Spinal cord (tissue), 10 donors: ENCODE measurements at places on chromosomes 3 and 15. TPM values are rescaled to one million over a fixed set of nuclear protein-coding genes. Genes with fewer than 3 reads are reported as not detected.

DNA sequence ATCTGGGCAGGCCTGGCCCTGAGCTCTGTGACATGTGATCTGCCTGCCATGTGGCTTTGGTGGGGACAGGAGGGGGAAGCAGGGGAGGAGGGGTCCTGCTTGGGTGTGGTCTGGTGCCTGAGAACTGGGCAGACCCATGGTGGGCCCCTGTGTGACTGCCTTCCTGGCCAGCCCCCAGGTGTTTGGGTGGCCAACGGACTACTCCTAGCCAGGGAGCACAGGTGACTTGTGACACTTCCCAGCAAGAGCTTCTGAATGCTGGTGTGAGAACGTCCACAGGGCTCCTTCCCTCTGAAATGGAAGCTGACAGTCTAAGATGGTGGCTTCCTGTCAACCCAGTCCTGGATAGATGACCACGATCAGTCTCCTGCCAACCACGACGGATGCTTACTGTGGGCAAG is 136.1 kb upstream of the MEF2A start:
- H3K4me3 ChIP-seq = no peak overlapping the region
- no peaks in the 10 kb centered on the region for H3K36me3 ChIP-seq
- peaks cover 29% of the 10 kb centered on the region for H3K4me1 ChIP-seq
- no peak for DNase-seq
- H3K27me3 ChIP-seq = no peaks in the 10 kb centered on the region
- H3K27ac ChIP-seq = no peak overlapping the region

DNA sequence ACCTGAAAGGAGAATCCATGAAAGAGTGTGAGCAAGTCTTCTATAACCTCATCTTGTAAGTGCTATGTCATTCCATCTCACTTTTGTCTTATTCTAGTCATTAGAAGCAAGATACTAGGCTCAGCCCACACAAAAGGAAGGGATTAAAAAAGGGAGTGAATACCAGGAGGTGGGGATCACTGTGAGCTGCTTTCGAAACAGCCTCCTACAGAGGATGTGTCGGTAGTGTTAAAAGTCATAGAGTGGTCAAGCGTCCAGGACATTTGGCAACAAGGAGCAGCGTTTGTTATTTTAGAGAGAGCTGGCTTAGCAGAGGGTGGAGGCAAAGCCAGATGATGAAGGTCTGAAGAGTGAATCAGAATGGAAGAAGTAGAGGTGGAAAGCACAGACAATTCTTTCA is 11.7 kb upstream of the ZNF148 start:
- no peaks in the 10 kb centered on the region for H3K36me3 ChIP-seq
- H3K4me3 ChIP-seq = no peak overlapping the region
- DNase-seq = no peak
- H3K4me1 ChIP-seq = no peaks in the 10 kb centered on the region
- H3K27ac ChIP-seq = no peak overlapping the region
- H3K27me3 ChIP-seq = no peaks in the 10 kb centered on the region

DNA sequence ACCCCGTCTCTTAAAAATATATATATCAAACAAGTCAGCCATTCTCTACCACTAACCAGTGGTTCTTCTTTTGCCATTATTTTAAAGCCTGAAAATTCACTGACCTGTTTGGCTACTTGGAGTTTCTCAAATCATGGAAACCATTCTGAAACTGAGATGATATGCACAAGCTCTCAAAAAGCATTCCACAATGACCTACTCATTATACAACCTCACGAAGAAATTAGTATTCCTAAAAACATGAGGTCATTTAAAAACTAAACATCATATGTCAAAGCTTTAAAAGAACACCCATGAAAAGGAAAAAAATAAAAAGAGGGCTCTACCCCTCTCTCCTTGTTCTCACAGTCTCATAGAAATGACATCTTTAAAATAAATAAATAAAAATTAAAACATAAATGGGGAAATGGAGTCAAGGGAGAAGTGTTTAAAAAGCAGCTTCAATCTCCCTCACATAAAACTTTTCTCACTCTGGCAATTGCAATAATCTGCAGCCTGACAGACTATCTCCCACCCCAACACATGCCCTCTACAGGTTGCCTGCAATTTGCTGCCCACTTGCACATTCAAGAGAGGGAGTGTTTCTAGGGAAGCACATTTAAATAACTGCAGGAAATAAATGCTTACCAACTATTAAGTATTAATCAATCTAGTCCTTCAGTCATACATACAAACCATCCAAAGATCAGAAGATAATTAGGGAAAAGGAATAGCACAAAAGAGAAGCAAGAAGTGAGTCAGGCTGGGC is 73.3 kb downstream of the TRANK1 start:
- no peaks in the 10 kb centered on the region for H3K4me1 ChIP-seq
- no peak overlapping the region for H3K4me3 ChIP-seq
- H3K27me3 ChIP-seq = no peaks in the 10 kb centered on the region
- no peak overlapping the region for H3K27ac ChIP-seq
- DNase-seq = no peak

DNA sequence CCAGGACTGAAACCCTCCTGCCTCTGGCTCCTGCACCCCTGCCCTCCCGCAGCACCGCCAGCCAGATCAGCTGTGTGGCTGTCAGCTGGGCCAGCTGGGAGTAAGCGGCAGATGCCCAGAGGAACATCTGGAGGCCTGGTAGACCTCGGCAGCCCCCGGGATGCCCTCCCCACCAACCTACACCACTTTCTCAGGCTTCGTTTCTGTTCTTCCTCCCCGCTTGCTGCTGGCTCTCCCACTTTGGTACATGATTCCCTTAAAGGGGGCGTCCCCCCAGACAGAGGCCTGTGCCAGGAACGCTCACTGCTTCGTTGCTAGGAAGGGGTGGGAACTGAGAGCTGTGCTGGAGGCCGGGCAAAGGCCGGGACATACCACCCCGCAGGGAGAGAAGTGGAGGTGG is 91.4 kb upstream of the RPL32 start:
- no peak overlapping the region for H3K4me3 ChIP-seq
- no peaks in the 10 kb centered on the region for H3K27me3 ChIP-seq
- DNase-seq = no peak
- H3K27ac ChIP-seq = no peak overlapping the region
- peaks cover 87% of the 10 kb centered on the region for H3K36me3 ChIP-seq
- peaks cover 60% of the 10 kb centered on the region for H3K4me1 ChIP-seq

- no peak for DNase-seq
- no peaks in the 10 kb centered on the region for H3K27me3 ChIP-seq
- H3K4me1 ChIP-seq = no peaks in the 10 kb centered on the region
These were observed 15.0 kb upstream of the C15orf61 start for GRCh38 chr15:67505675-67506572.

GRCh38 chr15:52225230-52225629 is 34.0 kb upstream of the GNB5 start:
- H3K4me3 ChIP-seq = no peak overlapping the region
- no peak for DNase-seq
- no peaks in the 10 kb centered on the region for H3K4me1 ChIP-seq
- H3K27ac ChIP-seq = no peak overlapping the region

DNA sequence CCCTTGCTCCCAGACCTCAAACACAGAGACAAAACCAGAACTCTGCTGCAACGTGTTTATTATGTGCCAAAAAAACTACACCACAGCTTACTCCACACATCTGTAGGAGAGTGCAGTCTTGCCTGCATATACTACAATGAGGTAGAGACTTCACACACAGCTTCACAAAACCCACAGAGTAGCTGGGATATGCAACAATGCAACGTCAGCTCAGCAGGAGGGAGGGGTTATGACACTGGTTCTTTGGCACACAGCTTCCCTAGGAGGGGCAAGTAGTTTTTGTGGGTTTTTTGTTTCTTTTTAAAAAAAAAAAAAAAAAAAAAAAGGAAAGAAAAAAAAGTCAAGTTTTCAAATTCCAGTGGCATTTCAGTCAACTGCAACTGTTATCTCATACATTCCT is 2.9 kb upstream of the RPS17 start:
- no peak overlapping the region for H3K27ac ChIP-seq
- DNase-seq = no peak
- peaks cover 12% of the 10 kb centered on the region for H3K36me3 ChIP-seq
- H3K4me3 ChIP-seq = no peak overlapping the region

GRCh38 chr3:34016925-34017587 is 218.6 kb downstream of the PDCD6IP start:
- no peaks in the 10 kb centered on the region for H3K27me3 ChIP-seq
- H3K36me3 ChIP-seq = no peaks in the 10 kb centered on the region
- no peak for DNase-seq

DNA sequence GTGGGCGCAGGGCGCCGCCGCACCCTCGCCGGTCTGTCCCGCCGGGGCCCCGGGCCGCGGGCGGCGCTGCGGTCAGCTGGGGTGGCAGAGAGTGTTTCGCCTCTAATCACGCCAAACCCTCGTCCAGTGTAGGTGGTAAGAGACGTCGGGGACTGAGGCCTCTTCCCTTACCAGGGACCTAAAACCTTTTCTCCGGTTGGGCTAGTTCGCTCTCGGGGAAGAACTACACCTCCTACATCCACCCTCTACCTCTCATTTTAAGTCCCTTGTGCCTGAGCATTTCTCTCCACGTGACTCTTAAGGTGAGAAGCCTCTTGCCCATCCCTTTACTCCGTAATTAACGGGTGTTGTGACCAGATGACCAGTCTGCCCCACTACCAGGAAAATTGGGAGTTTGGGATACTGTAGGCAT is 520 bp downstream of the TMEM42 start:
- H3K36me3 ChIP-seq = peaks cover 10% of the 10 kb centered on the region
- no peak for DNase-seq

- peak overlapping the region; percentile 87 for H3K27ac ChIP-seq
- DNase-seq = no peak
- H3K4me1 ChIP-seq = peaks cover 59% of the 10 kb centered on the region
- no peaks in the 10 kb centered on the region for H3K27me3 ChIP-seq
These were observed 25.8 kb downstream of the ANP32A start for GRCh38 chr15:68794863-68795262.

DNA sequence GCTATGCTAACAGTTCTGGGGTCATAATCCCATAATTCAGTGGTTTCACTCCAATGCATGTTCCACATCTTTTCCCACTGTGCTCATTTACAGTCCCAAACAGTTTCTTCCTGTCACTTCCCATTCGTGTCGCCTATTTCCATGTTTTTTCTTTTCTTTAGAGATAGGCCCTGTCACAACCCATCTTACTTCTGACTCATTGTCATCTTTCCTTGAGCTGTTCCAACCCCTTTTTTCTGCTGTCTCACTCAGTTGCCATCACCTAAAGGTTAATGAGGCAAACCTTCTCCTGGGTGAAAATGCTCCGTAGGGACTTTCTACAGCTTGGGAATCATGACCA is 814.5 kb downstream of the VGLL3 start:
- DNase-seq = no peak
- H3K36me3 ChIP-seq = no peaks in the 10 kb centered on the region
- H3K4me1 ChIP-seq = no peaks in the 10 kb centered on the region
- H3K4me3 ChIP-seq = no peak overlapping the region
- no peaks in the 10 kb centered on the region for H3K27me3 ChIP-seq

AADACL2 gene
- polyA plus RNA-seq = not detected

PLIN1 gene
- polyA plus RNA-seq = 0.27 TPM
